ENCODE measurements at places on chromosomes 7 and 10. TPM values are rescaled to one million over a fixed set of nuclear protein-coding genes. Genes with fewer than 3 reads are reported as not detected.

The NODAL gene
- not detected for total RNA-seq

The FLNC gene
- total RNA-seq = 601 TPM

The WNT8B gene
- total RNA-seq = not detected

The PRKG1 gene
- 28.2 TPM for total RNA-seq

The DENND2A gene
- 11.6 TPM for total RNA-seq

DNA sequence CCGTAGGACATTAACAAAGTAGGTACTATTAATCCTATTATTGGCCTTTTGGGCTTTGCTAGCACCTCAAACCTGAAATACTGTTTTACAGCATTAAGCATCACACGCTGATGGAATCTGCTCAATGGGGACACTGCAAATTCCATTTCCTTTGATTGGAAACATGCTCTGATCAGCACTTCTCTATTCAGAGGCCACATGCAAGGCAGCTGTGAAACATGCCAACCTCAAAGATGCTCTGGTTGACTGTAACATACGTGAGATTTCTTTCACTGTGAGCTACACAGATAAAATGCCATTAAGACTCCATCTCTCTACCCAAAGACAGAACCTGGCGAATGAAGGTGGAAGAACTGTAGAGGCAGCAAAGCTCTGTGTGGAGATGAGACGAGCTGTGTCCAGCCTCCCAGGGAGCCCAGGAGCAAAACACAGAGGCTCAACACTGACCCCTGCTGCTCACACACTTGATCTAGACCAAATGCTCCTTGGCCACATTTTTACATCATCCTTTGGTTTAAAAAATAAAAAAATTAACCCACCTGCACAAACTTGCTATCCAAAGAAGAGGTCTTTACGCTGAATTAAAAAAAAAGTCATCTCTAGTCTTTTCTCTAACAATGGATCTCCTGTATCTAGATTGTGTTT, 8.0 kb downstream of the RSU1 start:
- DNase-seq = no peak

DNA sequence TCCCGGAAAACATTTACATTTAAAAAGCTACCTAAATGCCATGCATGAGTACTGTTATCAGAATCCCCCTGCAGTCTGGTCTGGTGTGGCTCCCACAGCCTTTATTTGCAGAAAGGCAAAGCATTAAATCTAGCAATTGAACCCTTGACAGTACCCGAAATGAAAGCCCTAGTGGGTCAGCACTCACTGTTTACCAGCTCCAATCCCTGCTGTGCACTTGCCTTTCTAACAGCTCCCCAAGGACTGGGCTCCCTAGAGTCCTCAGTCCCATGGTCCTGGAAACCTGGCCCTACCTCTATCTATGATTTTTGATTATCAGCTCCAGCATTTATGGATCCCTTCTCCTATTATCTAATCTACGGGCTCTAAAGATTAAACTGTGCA, 1.9 kb upstream of the MACC1 start:
- DNase-seq = no peak

GRCh38 chr10:100927266-100927665, 14.5 kb downstream of the SLF2 start:
- DNase-seq = no peak

DNA sequence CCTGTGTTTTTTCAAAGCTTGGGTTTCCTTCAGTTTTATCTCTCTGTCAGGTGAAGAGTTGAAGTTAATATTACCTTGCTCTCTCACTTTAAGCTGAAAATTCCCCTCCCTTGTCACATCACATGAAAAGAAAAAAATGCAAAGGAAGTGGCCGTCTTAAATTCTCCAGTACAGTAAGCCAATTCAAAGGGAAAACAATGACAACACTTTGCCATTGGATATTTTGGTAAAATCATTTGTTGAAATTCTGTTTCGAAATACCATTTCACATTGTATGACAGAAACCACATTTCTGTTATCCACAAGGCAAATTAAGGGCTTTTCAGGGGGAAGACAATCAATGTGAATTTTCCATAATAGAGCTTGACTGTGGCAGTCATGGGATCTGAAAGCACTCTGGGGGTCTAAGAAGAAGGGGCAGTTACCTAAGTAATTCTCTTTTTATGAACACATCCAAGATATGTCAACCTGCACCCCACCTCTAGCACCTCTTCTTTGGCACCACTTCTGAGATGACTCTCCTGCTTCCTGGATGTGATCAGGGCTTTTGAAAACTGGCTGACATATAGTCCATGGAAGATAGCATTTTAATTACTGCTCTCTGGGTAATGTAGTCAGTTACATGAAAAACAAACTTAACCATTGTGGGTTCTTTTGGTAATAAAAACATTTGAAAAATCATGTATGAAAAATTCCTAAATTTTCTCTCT, 63.8 kb downstream of the ENTPD1 start:
- no peak for DNase-seq

DNA sequence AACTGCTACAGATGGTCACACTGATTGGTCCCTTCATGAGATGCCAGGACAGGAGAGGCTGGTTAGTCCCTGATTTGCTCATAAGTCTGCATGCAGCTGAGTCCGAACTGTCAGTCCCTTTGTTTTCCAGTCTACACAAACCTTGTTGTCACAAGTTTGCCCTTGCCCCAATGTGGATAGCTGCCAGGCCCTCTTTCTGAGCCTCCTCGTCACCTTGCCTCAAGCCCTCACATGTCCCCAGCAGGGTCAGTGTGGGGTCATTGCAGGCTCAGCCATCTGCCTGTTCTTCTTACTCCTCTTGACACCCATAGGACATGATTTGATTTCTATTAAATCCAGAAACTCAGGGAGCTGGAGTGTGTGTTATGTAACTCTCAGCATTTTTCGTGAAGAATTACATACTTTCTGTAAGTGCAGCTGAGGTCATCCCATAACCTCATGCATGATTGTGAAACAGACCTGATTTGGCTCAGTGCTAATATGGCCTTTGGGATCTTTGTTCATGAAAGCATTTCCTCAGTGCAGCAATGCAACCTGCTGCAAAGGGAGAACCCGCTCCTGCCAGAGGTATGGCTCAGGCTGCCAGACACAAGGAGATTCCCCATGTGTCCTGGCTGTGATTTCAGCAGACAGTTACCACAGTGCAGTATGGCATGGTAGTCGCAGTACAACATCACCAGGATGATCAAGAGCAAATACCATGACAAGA, 70.0 kb upstream of the ZMIZ2 start:
- DNase-seq = peak; percentile 60

GRCh38 chr7:14424675-14425074, 435.2 kb upstream of the ETV1 start:
- DNase-seq = no peak

DNA sequence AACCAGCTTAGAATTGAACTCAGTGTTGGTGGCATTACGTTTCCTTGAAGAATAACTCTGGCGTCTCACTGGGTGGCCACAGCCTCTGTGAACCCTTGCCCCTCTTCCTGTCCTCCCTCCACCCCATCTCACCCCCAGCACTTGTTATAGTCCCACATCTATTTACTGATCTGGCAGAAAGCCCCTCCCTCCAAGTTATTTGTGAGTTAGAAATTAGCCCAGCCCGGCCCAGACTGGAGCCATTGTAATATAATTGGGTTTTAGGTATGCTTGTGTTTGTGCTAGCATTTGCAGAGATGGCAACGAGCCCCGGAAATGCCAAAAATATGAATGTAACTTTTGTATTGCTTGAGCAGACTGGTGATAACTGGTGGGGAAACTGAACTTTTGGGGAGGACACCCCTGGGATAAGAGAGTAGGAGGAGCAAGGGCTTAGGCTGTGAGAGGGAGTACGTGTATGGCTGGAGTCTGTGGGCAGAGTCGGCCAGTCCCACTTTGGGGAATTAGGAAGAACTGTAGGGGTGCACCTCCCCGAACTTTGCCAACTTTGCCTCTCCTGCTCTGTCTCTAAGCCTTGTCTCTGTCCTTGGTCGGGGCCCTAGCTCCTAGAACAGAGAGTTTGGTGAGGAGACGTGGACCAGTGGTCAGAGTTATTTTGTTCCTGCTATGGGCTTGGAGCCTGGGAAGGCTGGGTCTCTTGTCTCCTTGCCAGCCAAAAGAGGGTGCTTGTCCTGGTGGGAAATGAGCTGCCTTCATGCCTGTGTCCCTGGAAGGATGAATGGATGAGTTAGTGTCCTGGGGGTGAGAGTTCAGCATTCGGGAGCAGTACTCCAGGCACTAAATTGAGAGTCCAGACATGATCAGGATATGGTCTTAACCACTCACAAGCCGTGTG, 19.3 kb upstream of the TRIM8 start:
- no peak for DNase-seq

DNA sequence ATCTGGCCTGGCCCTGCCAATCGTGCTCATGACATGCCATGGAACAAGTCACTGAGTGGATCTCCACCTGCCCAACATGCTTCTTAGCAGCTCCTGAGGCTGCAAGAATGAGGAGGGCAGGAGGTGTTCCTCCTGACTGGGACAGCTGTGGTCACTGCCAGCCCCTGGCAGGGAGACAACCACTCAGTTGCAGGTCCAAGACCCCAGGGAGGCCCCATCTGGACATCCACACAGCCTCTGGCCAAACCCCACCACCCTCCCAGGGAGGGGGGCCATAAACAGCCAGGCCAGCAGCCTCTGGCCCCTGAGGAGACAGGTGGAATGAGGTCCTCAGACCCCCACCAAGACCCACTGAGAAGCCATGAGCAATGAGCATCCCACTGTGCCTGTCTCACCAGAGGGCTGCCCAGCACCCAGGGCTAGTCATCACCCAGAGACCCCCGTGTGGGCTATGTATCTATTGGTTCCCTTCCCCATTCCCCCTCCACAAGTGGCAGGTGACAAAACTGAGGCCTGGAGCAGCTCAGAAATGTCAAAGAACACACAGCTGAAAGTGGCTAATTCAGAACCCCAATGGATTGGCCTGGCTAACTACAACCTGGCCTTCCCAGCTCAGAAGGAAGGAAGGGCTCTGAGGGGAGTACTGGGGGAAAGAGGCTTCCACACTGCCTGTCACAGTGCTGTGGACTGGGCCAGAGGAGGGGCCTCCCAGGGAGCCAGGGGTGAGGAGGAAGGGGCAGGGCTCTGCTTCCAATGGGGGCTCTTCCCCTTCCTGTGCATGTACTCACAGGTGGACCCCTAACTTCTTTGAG, 3.0 kb downstream of the GPRIN2 start:
- no peak for DNase-seq

DNA sequence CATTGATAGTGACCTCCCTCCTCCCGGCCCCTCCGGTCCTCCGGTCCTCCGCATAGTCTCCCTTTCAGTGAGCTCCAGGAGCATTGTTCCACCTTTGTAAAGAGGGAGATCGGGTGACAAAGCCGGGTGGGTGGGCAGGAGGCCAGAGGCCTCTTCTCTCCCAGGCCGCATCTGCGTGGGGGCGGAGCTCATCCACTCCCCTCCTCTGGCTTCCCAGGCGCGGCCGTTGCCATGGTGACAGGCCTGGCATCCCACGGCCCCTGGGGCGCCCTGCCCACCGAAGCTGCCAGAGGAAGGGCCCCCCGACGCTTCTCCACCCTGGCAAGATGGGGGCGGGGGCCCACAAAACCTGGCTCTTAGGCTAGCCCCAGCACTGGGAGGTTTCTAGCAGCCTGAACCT, 4.4 kb upstream of the FZD9 start:
- no peak for DNase-seq
